Subcutaneous preadipocyte (primary cell): ENCODE measurements at places on chromosomes 16 and 17. TPM values are rescaled to one million over a fixed set of nuclear protein-coding genes. Genes with fewer than 3 reads are reported as not detected.

HS3ST3A1 gene
- 9.9 and 57.7 TPM in 2 replicates for total RNA-seq

DHRS7C gene
- not detected in 2 replicates for total RNA-seq

CUEDC1 gene
- 13.5 and 15.8 TPM in 2 replicates for total RNA-seq

CHRNE gene
- total RNA-seq = 0.37 TPM in 1 of 2 replicates, not detected in the other

RND2 gene
- total RNA-seq = under 0.01 and 0.39 TPM in 2 replicates

C16orf89 gene
- total RNA-seq = not detected in 2 replicates

TRPV3 gene
- 1.1 and 1.4 TPM in 2 replicates for total RNA-seq

APOH gene
- not detected in 2 replicates for total RNA-seq

JPH3 gene
- not detected in 2 replicates for total RNA-seq

KRT25 gene
- not detected in 2 replicates for total RNA-seq

SLC25A10 gene
- total RNA-seq = 18.4 and 24.0 TPM in 2 replicates

KRTAP2-2 gene
- total RNA-seq = not detected in 2 replicates

HASPIN gene
- 8.5 and 13.1 TPM in 2 replicates for total RNA-seq

GH1 gene
- not detected in 2 replicates for total RNA-seq

UTS2R gene
- total RNA-seq = not detected in 2 replicates

NUPR1 gene
- total RNA-seq = 7.2 and 11.0 TPM in 2 replicates

BICDL2 gene
- total RNA-seq = not detected in 2 replicates

ARHGAP23 gene
- 16.9 and 27.8 TPM in 2 replicates for total RNA-seq

EPN2 gene
- total RNA-seq = 29.8 and 57.3 TPM in 2 replicates

CMTM2 gene
- not detected in 2 replicates for total RNA-seq

TMED6 gene
- 0.37 TPM in 1 of 2 replicates, not detected in the other for total RNA-seq

AIPL1 gene
- total RNA-seq = not detected in 2 replicates

CCL17 gene
- not detected in 2 replicates for total RNA-seq

SHISA6 gene
- total RNA-seq = not detected in 2 replicates

NPIPB2 gene
- total RNA-seq = 3.7 and 5.1 TPM in 2 replicates

OTOP2 gene
- not detected in 2 replicates for total RNA-seq

PRDM7 gene
- not detected in 2 replicates for total RNA-seq

ZNF597 gene
- 1.4 and 1.5 TPM in 2 replicates for total RNA-seq

TVP23A gene
- total RNA-seq = not detected in 2 replicates

SLC13A2 gene
- total RNA-seq = not detected in 2 replicates

GALR2 gene
- 0.37 TPM in 1 of 2 replicates, not detected in the other for total RNA-seq

KRT9 gene
- not detected in 2 replicates for total RNA-seq

RPUSD1 gene
- 27.2 and 29.1 TPM in 2 replicates for total RNA-seq

ZPBP2 gene
- total RNA-seq = not detected in 2 replicates

WRAP53 gene
- total RNA-seq = 8.1 and 10.2 TPM in 2 replicates

TBX6 gene
- total RNA-seq = 0.39 TPM in 1 of 2 replicates, not detected in the other

SLC12A3 gene
- not detected in 2 replicates for total RNA-seq

CES5A gene
- not detected in 2 replicates for total RNA-seq

PLA2G10 gene
- not detected in 2 replicates for total RNA-seq

CD300LB gene
- total RNA-seq = not detected in 2 replicates

SLC16A11 gene
- total RNA-seq = 0.20 TPM in 1 of 2 replicates, not detected in the other

NPEPPS gene
- 76.4 and 88.6 TPM in 2 replicates for total RNA-seq

MEOX1 gene
- total RNA-seq = not detected in 2 replicates

IL17C gene
- total RNA-seq = not detected in 2 replicates

KRTAP4-6 gene
- total RNA-seq = not detected in 2 replicates

KRTAP1-5 gene
- total RNA-seq = 1.1 and 1.6 TPM in 2 replicates

CRHR1 gene
- total RNA-seq = not detected in 2 replicates

HAP1 gene
- not detected in 2 replicates for total RNA-seq

TMEM235 gene
- total RNA-seq = not detected in 2 replicates

KCNAB3 gene
- under 0.01 and 0.98 TPM in 2 replicates for total RNA-seq
